Activated CD8-positive, alpha-beta memory T cell treated with anti-CD3 and anti-CD28 coated beads for 4 hours (primary cell): ENCODE measurements at places on chromosomes 5 and 9.
A peak's percentile ranks its signal among the peaks of the same experiment; 100 is the strongest.

GRCh38 chr5:114360816-114361723 is 800 bp upstream of the KCNN2 start:
- DNase-seq = no peak

GRCh38 chr5:82858151-82859025 is 218.8 kb downstream of the TMEM167A start:
- no peak for DNase-seq

DNA sequence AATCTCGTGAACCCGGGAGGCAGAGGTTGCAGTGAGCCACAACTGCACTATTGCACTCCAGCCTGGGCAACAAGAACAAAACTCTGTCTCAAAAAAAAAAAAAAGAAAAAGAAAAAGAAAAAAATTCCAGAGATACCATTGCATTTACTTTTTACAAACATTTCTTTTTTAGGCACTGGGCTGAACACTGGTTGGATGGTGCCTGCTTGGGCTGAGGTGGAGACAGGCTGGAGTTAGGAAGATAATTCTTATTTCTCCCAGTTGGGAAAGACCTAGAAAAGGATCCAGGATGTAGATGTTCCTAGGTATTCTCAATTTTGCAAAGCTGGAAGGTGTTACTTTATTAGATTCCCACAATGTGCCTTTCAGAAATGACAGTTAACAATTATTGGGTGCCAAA is 49.9 kb upstream of the JMY start:
- DNase-seq = no peak

DNA sequence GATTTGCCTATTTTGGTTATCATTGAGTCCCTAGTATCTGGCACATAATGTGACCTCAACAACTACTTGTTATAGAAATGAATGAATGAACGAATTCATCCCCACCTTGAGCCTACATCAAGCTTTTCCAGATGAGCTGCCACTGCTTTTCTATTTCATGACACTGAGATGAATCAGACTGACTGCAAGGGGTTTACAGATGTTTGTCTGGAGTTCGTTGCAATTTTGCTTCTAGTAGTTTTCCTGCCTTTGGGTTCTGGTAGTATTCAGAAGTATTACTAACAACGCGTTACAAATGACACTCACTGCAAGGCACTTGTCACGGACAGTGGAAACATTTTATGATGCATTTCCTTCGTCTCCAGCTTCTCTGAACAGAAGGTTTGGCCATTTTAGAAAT is 222.3 kb downstream of the CD180 start:
- no peak for DNase-seq

- no peak for DNase-seq
These were observed 2.3 kb upstream of the RASEF start for GRCh38 chr9:83065233-83065632.

DNA sequence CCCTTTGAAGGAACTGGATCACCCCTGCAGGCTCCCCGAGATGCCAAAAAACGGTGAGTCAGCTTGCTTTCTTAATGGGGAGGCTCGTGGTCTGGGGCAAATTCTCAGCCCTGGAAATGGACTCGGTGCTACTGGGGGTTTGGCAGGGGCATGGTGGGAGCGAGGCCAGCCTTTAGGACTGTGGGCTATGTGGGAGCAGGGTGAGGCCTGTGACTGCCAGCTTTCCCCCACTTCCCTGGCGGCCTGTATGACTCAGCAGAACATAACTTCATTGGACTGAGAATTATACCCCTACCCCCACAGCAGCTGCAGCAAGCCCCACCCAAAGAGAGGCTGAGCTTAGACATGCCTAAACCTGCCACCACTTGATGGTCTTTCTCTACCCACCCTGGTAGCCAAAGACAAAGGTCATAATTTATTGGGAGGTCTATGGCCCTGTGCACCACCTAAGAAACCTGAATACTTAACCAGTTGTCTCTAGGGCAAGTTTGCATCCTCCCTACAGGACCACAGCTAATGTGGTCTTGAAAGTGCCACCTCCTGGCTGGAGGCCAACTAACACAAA is 325.3 kb downstream of the TLE1 start:
- no peak for DNase-seq

DNA sequence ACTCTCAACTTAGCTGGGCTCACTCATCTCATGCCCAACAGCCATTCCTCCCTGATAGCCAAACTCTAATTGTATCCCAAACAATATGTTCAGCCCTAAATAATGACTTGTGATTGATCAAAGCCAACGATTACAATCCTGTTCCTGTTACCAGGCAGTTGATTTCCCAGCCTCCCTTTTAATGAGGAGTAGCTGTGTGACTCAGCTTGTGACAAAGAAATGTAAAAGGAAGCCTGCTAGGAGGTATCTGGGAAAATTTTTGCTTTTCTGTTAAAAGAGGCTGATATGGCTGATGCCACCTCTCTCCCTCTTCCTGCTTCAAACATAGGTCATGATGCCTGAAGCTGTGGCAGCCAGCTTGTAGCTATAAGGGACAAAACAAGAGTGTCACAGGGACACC is 19.6 kb upstream of the ENC1 start:
- no peak for DNase-seq

DNA sequence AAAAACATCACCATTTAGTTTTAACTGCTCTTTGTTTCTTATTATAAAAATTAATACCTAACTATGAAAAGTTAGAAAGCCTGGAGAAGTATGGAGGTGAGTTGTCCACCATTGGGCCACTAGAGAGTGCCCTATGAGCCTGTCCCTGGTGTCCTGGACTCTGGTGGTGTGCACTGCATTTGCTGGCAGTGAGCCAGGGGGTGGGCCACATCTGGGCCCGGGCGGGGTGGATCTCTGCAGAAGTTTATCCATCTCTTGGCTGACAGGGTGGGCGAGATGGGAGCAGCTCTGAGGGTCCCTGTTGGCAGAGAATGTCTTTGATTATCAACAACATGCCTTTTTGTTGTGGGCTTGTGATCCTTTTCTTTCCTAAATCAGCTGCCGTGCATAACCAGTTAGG is 8.2 kb downstream of the TENT4A start:
- no peak for DNase-seq

DNA sequence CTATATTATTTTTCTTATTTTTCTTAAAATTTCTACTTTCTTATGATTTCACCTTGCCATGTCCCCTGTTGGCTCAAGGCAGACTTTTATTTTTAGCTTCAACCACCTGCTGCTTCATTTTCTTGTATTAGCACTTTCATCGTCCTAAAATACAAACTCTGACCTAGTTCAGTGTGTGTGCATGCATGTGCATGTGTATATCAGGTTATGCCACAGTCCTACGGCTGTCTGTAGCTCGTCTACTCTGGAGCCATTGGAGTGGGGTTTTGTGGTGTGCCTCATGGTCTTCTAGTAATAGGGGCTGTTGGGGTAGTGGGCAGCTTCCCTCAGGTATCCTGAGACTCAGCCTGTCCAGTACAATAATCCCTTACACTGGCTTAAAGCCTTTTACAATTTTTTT is 13.4 kb upstream of the SPINK1 start:
- DNase-seq = no peak

- no peak for DNase-seq
These were observed 22.4 kb upstream of the TRIM36 start for GRCh38 chr5:115192098-115192497.

DNA sequence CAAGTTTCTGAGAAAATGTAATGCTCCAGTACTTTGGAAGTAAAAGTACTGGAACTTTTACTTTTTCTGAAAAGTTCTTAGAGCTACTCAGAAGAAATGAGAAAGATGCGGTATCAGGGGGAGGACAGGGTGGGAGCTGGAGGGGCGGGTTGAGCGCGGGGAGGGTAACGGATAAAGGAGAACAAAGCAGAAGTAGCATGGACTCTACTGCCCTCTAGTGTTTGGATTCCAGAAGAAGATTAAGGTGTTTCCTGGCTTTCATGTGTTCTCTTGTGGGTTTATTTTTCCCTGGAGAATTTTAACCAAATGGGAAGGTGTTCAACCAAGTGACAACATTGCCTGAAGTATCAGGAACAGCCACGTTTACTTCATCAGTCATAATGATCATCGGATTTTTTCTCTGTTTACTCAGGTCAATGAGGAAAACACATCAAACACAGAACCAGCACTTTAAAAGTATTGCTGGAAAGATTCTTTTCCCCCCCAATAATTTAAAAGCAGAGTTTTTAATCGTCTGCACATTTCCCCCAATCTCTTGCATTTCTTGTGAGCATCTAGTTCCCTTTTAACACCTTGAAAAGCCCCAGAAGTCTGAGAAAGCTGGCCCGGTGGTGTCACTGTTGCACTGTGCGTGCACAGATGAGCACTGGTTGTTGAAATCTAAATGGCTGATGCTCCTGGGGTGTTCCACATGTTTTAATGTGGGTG is 190.6 kb downstream of the MPDZ start:
- DNase-seq = no peak

- no peak for DNase-seq
These were observed 10.7 kb downstream of the CD14 start for GRCh38 chr5:140622301-140622700.

- DNase-seq = no peak
These were observed 3.8 kb downstream of the PRRX2 start for GRCh38 chr9:129669141-129669718.

DNA sequence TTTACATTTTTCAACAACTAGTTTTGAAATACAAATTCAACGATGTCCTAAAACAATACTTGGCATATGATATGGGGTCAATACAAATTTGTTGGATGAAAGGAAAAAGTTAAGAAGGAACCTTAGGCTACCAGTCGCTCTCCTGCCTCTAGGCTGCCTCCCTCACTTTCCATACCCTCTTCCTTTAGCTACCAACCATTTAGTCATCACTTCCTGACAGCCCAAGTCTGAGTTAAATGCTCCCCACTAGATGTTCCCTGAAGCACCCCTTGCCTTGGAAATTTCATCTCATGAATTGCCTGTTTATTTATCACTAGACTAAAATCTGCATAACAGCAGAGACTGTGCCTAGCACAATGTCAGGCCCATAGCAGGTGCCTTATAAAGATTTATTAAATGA is 2.7 kb upstream of the LARS1 start:
- no peak for DNase-seq

DNA sequence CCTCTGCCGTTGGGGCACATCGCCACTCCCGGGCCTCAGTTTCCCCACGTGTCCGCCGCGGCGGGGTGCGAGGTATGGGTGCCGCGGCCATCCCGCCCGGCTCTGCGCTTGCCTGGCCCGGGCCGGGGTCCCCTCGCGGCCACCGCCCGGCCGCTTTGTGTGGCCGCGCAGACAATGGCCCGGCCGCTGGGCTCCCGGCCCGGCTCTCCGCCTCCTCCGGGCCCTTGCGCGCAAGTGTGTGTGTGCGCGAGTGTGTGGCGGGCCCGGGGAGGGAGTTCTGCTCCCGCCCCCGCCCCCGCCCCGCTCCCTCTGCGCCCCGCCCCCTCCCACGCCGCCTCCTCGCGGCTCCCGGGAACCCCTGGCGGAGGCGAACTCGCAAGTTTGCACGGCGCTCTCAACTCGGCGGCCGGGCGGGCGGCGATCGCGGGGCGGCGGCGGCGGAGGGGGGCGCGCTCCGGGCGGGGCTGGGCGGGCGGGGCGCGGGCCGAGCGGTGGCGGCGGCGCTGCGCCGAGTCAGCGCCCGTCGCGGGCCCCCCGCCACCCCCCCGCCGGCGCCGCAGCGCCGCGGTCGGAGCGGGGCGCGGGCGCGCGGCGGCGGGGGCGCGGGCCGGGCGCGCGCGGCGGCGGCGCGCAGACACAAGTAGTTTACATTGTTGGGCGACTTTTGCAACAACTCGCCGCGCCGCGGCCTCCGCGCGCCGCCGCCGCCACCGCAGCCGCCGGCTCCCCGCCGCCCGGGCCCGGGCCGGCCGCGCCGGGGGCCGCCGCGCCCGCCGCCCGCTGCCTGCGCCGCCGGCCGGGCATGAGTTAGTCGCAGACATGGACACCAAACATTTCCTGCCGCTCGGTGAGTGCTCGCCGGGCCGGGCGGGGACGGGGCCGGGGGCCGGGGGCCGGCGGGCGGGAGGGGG is at the start of gene RXRA:
Gene RXRA, plus strand, starts transcription at position 643 of the 911 bp plus-strand sequence. Its CDS starts 177 bp downstream, at position 820.
- DNase-seq = peak; percentile 50

DNA sequence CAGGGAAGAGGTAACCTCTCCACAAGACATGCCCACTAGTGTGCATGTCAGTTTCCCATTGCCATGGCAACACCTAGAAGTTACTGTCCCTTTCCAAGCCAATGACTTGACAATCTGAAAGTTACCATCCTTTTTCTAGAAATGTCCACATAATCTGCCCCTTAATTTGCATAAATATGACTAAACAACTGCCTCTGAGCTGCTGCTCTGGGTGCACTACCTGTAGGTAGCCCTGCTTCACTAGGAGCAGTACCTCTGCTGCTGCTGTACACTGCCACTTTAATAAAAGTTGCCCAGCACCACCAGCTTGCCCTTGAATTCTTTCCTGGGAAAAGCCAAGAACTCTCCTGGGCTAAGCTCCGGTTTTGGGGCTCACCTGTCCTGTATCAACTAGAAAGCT is 392.4 kb downstream of the NTRK2 start:
- no peak for DNase-seq

- DNase-seq = no peak
These were observed 1401.4 kb downstream of the EFNA5 start for GRCh38 chr5:106269252-106269843.

- no peak for DNase-seq
These were observed 150.0 kb upstream of the VCAN start for GRCh38 chr5:83321483-83322055.

GRCh38 chr9:116337015-116337414 is 183.4 kb downstream of the PAPPA start:
- DNase-seq = no peak

DNA sequence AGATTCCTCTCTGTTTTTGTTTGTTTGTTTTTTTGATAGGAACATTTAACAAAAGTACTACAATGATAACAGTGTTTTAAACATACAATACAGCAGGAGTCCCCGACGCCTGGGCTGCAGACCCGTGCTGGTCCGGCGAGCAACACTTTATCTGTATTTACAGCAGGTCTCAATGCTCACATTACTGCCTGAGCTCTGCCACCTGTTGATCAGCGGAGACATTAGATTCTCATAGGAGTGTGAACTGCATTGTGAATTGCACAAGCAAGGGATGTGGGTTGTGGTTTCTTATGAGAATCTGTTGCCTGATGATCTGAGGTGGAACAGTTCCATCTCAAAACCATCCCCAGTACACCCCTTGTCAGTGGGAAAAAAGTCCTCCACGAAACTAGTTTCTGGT is 1068.5 kb upstream of the CDH10 start:
- DNase-seq = no peak

DNA sequence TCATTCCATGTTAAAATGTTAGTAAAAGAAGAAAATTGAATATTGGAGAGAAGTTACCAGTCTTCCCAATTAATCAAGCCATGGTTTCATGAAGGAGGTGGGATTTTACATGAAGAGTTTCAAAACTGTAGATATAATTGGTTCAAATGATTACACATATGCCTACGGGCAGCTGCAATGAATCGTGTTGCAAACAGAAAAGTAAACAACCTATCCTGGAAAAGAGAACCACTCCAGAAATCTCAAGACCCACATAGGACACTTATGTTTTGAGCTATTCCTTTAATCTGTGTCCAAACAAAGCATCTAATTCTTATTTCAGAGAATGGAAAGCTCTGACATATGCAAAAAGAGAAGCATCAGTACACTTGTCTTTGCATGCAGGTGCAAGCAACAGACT is 340.2 kb downstream of the NDUFS4 start:
- no peak for DNase-seq

GRCh38 chr9:76573905-76574760 is 115.2 kb downstream of the GCNT1 start:
- no peak for DNase-seq
